ENCODE measurements at places on chromosomes 7 and 10.

GRCh38 chr7:68813551-68814080 is 784.7 kb upstream of the AUTS2 start:
- DNase-seq, result no peak

DNA sequence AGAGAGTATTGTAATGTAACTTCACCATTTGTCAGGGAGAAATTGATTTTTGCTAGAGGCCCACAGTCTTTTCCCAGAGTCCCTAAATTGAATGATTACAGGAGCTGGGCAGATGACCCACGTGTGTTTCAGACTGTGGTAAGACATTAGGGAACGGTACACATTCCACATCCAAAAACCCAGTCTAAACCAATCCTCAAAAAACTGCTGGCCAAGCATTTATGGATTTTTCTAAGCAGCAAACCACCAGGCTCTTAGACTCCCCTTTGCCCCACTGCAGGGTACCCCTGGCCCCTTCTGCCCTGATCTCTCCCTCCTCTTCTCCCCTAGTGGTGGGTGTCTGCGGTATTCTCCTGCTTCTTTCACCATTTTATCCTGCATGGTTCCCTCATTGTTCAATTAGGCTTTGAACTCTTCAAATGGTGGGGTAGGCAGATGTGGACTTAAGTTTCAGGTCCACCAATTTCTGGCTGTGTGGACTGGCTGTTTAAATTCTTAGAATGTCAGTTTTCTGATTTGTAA is 135.5 kb upstream of the SORCS3 start:
- no peak for DNase-seq

GRCh38 chr10:80484243-80484642 is 30.1 kb downstream of the TSPAN14 start:
- no peak for DNase-seq

DNA sequence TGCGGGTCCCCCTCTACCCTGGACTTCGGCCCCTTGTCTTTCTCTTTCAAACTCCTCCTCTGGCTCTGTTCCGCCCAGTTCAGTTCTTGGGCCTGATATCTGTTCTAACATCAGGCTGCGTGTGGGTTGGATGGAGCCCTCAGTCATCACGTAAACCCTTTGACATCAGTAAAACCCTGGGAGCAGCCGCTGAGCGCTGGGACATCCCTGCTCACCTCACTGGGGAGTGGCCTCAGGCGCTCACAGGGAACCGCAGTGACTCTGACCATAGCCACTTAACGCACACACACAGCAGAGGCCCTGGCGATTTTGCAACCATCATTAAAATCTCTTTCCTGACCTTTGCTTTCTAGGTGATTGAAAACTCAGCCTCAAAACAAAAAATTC is 113.3 kb downstream of the CYTH3 start:
- no peak for DNase-seq

DNA sequence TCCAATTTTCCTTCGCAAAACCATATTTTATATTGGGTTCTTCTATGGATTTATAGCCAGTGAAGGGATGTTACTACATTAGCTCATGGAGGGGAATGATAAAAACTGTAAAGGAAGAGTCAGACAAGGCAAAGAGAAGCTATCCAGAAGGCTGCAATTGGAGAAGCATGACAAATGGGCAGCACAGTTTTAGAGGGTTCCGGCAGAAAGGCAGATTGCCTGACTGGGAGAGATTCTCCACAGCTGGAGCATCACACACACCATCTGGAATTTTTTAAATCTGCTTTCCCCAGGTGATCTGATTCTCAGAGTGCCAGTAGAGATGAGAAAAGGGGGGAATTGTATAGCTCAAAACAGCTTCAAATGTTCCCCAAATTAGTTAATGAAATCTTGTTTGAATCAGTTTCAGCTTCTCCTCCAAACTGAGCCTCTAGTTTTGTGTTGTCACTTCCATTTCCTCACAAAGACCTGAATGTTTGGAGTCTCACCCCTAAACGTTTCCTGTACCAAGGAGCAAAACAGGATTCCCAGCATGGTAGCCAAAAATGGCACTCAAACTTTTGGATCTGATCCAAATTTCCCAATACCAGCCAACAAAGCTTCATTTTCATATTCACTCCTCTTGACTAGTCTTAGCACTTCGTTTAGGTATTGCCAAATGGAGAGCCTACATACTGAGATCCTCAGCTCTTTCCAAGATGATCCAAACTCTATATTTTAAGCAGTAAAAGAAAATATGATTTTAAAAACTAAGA is 177.5 kb downstream of the HPSE2 start:
- DNase-seq, result no peak

DNA sequence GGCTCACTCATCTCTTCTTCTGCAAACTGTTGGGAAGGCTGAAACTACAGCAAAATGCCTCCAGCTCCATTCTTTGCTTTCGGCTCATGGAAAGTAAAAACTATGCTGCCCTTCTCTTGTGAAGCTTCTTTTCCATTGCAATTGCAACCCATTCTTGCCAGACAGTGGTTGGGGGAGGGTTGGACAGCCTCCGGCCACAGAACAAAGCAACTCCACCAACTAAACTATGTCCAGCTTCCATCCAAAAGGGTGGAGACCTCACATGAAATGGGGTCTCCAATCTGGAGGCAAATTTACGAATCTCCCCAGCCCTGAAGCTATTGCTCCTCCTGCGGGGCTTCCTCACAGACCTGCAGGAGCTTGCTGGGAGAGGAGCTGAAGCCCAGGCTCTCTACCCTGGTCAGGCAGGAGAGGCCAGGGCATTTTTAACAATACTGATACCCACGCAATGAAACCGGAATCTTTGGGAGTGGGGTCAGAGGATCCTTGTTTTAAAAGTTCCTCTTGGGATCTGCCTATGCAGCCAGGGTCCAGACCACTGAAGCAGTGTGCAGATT is 549 bp downstream of the GPNMB start:
- no peak for DNase-seq

GRCh38 chr7:92633211-92633906 is 43.2 kb upstream of the FAM133B start:
- DNase-seq, result peak; percentile 91

DNA sequence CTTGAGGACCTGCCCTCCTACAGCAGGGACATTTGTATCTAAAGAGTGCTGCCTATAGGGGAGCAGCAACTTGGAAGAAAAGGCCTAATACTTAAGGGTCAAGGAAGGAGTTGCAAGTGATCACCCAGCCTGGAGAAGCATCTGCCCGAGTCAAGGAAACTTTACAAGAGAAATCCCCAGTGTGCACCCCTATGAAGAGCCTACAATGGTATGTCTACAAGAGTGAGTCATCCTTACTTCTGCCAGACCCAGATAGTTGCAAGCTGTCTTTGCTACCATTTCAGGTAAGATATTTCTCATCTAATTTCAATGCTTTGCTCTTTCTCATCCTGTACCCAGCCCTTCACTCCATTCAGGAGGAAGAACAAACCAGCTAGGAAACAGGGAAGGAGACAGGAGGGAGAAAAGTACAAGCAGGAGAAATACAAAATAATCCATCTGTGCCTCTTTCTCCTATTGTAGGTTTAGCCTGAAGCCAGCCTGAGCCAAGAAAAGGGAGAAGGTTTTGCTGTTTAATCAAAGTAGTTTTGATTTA is 34.4 kb upstream of the AGR3 start:
- peak; percentile 84 for DNase-seq

- no peak for DNase-seq
Measured at GRCh38 chr7:111743244-111743847, 181.1 kb upstream of the IMMP2L start.

DNA sequence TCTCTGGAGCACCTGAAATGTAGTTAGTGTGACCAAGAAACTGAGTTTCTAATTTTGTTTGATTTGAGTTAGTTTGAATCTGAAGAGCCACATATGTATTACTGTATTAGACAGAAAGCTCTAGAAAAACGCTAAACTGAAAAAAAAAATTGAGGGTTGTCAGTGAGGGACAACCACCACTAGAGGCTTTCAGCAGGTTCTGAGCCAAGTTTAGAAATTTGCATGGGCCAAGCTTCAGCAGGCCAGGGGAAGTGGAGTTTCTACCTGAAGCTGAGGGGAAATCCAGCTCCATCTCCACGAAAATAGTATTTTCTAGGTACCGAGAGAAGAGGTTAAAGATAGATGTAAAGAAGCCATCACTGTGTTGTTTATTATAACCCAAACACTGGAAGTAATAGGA is 77.9 kb upstream of the PLXNA4 start:
- no peak for DNase-seq

- DNase-seq, result no peak
Measured at GRCh38 chr10:45439365-45439764, 65.3 kb downstream of the ALOX5 start.

DNA sequence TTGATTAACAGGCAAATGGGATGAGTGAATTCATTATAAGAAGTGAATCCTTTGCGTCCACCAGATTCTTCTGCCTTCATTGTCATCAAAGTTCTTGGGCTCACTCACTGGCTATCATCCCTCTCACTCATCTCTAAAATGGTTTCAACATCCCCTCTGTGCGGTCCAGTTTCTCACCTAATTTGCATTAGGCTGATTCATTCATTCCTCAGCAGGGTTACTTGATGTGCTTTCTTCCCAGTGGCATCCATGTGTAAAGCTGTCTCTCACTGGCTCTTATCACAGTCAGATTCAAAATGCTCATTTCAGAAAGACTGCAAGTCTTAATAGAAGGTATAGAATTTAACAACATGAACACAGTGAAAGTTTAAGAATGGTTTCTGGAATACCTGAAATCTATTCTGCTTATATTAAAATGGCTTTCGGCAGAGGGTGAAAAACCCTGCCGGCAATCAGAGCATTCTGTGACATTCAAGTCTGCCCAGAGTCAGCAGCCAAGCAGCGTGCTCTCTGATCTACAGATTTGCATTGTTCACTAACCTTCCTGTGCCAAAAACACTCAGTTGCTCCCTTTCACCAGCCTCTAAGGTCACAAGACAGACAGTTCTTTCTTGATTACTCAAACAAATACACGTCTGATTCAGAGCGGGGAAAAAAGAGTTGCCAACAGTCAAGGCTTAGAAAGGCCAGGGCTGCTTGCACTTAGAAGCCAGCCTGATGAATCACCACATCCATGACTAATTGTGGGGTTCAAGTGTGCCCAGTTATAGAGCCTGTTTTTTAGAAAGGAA is 106.7 kb downstream of the TES start:
- peak; percentile 99 for DNase-seq

- DNase-seq, result no peak
Measured at GRCh38 chr7:5470816-5471215, 47.2 kb upstream of the TNRC18 start.

DNA sequence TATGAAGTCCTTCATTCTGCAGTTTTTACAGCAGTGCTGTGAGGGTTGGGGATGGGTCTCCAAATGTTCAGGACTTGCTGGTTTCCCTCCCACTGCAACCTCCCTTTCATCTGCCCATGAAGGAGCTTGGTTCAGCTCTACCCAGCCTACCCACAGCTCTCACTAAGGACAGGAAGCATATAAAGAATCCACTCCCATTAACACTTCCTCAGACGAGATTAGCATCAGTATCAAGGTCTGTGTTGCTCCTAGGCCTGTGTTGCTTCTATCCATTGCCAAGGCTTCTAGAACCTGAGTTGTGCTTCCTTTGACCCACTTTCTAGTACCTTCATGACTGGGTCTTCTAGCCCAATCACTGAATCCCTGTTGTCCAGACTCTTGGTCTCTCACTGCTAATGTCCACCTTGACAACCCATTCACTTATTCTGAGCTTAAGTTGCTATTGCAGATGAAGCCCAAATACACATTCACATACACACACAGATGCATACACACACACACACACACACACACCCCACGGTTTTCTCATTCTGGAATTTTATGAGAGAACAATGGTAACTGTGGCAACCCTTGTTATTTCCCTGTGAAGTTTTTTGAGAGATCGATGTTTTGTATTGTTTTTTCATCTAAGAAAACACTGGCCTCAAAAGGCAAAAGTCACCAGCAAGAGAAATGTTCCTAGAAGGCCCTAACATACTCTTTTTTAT is 248.1 kb downstream of the MTERF1 start:
- DNase-seq, result no peak

GRCh38 chr10:59456199-59456598 is 93.8 kb upstream of the FAM13C start:
- DNase-seq, result no peak

DNA sequence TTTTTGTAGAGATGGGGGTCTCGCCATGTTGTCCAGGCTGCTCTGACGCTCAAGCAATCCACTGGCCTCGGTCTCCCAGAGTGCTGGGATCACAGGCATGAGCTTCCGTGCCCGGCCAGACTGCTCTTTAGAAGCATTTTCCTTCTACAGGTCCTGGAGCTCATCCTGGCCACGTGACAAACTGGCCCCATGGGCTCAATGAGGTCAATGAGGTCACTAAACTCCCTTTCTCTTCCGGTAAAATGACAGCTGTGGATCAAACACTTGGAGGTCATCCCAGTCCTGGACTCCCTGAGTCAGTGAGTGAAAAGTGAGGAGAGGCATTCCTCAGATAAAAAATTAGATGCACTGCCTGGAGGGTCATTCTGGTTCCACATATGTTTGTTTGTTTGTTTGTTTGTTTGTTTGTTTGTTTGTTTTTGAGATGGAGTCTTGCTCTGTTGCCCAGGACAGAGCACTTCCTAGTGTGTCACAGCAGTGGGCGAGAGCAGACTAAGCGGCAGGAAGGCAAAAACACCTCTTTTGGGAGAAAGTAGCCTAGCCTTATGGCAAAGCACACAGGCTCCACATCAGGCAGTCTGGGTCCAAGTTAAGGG is 134.9 kb downstream of the TNS3 start:
- no peak for DNase-seq

DNA sequence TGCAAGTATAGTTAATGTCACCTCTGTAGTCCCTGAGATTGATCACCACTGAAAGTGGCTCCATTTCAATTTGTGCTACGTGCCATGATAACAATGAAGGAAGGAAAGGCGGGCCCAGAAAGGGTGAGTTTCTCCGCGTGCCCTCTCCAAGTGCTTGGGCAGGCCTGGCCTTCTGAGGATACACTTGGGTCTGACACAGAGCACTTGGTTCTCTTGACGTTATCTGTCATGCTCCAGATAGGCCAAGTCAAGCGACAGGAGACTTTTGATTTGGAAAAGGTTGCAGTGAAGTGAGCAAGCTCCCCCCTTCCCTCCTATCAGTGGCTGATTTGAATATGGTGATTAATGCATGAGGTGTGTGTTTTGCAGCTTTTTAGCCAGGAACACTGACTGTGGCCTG is 160.9 kb upstream of the INSYN2A start:
- DNase-seq, result no peak

GRCh38 chr7:98496618-98497017 is 95.7 kb upstream of the BAIAP2L1 start:
- DNase-seq, result no peak

DNA sequence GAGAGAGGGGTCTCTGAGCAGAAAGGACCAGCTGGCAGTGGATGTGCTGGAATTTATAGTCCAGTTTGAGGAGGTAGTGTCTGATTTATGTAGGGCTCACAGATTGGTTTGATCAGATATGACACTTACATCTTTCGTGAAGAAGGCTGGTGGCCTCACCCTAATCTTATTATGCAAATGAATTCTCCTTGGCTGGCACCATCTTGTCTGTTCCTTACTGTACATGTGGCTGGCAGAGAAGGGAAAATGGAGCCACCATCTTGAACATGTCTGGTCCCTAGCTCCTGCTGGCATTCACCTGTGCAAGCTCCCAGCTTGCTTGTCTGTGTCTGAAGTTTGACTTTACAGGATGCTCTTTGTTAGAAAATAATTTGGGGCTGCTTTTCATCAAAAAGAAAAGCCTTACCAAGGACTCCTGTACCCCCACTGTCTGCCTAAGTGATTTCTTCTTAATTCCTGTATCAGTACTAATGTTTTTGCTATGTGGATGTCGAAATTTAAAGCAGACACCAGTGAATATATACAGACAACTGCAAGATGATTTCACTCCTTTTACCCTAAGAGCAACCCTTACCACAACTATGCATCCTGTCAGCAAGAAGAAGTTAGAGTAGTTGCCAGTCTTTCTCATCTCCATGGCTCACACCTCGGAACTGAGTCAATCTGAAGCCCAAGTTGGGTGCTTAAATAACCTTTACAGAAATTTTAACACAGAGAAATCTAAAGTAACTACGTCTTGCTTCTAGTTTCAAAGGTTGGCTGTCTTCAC is 322.0 kb upstream of the SEMA3D start:
- peak; percentile 90 for DNase-seq
